ENCODE measurements at places on chromosomes 5 and 9.

DNA sequence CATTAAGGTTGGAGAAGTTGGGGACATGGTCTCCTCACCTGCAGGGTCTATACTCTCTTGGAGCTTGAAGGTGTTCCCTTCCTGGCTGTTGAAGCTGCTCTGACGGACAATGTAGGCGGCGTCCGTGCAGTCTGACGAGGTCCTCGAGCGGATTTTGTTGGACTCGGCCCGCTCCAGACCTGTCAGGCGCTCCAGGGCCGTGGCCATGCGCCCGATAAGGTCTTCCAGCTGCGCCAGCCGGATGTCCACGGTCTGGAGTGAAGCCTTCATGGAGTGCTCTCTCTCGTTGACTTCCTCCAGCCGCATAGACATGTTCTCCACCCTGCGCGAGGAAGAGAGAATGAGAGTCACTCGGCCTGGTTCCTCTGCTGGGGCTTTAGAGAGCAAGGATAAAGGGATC, 122.6 kb upstream of the KLF9 start:
- no peak for DNase-seq

GRCh38 chr9:128343855-128344254, 3.5 kb downstream of the SLC27A4 start:
- DNase-seq: no peak

GRCh38 chr9:34957492-34958410, at the start of gene PHF24:
Gene PHF24, plus strand, starts transcription at chr9:34958285. Its CDS starts 13,014 bp downstream, at chr9:34971299.
- no peak for DNase-seq

GRCh38 chr9:128409978-128410377, 10.7 kb upstream of the CERCAM start:
- peak; percentile 54 for DNase-seq

DNA sequence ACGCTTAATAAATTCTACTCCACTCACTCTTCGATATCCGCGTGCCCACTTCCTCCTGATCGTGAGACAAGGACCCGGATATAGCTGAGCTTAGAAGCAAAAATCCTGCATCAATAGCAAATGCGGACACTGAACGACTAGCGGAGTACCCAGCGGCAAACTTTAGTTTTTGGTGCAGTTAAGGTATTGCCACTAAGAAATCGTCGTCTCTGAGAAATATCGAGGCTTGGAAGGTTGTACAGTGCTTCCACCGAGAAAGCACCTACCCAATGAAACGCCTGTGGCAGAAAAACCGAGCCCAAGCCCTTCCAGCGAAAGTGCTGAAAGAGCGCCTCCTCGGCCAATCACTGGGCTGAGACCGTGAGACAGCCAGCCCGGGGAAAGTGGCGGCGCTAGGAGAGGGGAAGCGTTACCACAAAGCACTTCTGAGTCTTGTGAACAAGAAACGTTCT, 32.2 kb downstream of the ANXA2R start:
- peak; percentile 63 for DNase-seq

DNA sequence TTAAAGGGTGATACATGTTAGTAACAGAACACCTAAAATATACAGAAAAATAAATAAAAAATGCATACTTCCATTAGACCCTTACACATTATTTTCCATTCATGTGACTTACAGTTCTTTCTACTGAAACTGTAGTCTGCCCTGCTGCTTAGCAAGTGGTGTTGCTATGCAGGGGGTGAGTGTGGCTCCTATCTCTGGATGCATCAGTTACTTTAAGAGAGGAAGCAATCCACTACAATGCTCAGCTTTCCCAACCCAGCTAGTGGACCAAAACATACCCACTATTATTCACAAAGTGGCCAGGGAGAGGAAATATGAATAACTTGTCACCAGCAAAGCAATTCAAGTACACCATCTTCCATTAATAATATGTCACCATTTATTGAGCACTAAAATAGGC, 121.8 kb downstream of the DOCK2 start:
- DNase-seq: no peak

DNA sequence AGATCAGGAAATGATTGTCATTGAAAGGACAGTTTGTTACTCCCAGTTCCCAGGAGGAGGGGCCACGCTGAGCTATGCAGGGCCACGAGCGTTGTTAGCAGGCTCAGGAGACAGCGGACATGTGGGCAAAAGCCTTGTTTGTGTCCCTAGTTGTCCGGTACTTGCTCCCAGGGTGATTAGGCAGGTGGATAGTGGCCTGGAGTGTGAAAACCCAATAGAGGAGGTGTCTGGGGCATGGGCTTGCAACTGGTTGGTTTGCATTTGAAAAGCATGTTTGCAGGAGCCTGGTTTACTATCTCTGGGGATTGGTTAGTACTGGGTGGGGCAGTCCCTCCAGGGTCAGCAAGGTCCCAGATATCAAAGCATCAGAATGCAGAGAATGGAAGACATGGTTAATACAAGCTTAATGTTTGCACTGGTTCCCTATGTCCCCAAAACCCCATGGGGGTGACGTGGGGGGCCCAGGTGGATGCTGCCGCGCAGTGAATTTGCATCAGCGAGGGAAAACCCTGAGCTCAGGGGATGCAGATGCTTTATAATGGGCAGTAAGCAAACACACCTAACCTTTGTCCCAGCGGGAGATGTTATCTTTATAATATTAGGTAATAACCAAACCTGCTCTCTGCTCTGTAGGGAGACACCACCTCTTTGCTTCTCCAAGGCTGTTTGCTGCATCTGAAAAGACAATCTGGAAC, 39.7 kb downstream of the ROPN1L start:
- DNase-seq: no peak

- DNase-seq: no peak
Measured at GRCh38 chr9:101848485-101848919, 110.1 kb upstream of the GRIN3A start.

GRCh38 chr9:136411378-136411777, 920 bp downstream of the PMPCA start:
- no peak for DNase-seq

GRCh38 chr5:72622170-72622760, 115.1 kb upstream of the ZNF366 start:
- DNase-seq: no peak

DNA sequence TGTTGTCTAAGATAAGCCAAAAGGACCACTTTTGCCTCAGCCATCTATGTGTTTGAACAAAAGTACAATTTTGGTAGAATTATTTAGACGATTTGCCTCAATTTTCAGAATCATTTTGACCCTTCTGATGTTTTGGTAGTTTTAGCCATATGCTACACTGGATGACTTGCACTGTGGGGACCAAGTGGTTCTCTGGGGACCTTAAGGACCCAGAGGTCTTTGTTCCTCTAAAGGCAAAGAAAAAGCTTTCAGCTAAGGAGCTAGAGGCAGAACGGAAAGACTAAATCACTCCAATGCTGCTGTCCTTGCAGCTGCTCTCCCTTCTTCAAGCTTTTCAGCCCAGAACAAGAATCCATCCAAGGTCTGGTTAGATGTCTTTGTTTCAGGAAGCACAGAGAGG, 51.0 kb upstream of the APC start:
- no peak for DNase-seq

GRCh38 chr5:107672211-107673038, 1.7 kb upstream of the EFNA5 start:
- peak; percentile 73 for DNase-seq

DNA sequence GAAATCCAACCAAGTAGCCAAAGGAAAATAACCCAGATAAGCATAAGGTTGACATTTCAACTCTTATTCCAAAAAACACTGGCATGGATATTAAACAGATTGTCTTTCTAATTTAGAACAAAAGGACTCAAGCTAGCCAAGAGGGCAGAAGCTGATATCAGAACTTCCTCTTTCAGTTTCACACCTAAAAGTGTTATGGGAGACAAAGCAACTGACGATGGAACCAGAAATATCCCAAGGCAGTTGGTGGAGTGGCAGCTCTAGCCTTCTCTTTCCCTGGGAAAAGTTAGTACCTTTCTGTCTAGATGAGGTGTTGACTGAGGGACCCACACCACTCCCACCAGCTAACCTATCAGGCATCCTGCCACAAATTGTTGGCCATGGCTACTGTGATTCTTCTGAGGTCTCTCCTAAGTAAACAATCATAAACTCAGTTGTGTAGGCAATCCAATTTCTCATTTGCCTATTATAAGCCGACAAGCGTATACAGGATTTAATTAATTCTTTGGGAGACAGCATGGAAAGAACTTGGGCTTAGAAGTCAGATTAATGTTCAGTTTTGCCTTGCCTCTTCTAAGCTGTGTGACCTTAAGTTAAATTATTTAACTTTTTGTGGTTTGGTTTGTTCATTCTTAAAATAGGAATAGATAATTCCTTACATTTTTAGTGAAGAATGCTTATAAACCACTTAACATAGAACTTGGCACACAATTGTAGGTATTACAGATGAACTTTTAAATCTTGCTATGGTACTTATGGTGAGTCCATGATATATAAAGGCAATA, 110.9 kb upstream of the ADAMTSL1 start:
- no peak for DNase-seq

DNA sequence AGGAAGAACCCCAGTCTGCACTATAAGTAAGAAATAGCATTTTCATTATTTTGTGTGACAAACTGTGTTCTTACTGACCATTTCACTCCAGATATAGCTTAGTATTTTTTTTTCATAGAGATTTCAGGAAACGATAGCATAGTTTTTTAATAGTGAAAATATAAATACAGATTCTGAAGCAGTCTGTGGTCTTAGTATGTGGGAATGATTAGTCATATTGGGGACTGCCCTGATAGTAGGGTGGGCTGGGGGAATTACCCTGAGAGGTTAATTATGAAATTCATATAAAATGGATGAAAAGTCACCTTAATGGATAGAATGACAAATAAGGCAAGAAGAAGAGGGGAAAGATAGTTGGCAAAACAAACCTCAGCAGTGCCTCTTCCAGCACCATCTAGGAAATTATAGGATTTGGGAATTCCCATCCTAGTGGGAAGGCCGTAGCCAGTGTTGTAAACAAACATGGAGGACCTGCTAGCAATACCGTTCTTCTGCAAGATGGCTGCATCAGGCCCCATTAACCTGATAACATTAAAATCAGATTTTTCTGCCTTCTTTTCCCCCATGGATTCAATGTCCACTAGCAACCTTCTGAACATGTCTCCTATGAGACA, 23.7 kb upstream of the NR3C1 start:
- DNase-seq: no peak

- DNase-seq: no peak
Measured at GRCh38 chr5:43152946-43153345, 32.2 kb downstream of the ZNF131 start.

DNA sequence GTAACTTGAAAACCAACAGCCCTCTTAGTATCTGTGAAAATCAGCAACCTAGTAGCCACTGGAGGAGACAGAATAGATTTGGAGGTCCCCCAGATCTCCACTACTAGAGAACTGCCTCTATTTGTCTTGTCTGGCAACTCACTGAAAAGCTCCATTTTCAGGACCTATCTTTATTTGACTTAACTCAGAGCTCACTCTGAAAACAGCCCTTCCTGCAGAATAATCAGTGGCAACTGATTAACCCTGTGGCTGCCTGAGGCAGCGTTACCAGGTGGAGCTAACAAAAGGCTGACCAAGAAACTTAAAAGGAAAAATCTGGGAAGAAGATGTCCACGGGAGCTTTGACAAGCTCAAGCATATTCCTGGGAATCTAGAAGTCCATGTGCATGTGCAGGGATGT, 10.5 kb upstream of the IL13 start:
- DNase-seq: no peak

DNA sequence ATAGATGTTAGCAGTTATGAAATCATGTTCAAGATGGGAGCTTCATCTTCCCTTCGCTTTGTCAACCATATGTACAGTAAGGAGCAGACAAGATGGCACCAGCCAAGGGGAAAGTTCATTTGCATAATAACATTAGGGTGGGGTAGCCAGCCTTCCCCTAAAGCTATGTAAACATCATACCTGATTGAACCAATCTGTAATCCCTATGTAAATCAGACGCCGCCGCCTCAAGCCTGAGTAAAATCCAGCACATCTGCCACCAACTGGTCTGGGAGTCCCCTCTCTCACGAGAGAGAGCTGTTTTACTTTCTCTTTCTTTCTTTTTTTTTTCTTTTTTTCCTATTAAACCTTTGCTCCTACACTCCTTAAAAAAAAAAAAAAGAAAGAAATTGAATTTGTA, 30.8 kb upstream of the REEP2 start:
- DNase-seq: no peak

DNA sequence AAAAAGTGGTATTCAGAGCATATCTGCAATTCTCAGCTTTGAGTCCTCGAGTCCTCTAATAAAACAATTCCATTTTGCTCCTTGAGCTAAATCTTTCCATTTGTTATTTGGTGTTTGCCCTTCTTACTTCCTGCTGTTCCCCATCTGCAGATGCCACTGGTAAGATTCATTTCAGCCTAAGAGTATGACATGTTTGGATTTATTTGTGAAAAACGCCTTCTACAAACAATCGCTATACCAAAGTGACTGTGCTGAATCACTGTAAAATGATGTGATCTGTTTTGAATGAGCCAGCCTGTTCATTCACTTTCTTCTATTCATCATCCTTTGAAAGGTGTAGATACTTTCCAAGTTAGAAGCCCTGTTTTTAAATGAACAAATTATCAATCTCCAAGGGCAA, 27.7 kb downstream of the KCTD16 start:
- no peak for DNase-seq

DNA sequence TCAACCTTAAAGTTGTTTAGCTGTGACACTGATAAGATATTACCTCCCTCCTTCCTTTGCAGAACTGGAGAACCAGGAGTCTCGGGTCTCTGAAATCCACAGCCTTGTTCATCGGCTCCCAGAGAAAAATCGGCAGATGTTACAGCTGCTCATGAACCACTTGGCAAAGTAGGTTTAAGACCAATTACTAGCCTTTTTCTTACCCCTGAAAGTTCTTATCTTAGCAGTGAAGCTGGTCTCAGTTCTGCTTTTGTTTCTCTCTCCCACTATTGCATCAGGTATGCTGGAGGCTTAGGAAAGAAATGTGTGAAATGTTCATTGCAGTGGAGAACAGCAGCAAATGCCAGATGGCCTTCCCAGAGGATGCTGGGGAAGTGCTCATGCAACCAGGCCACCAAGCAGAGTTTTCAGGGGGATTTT, 287.4 kb downstream of the ARHGAP26 start:
- DNase-seq: no peak
